ENCODE measurements at places on chromosomes 2 and 18.
A peak's percentile ranks its signal among the peaks of the same experiment; 100 is the strongest.

DNA sequence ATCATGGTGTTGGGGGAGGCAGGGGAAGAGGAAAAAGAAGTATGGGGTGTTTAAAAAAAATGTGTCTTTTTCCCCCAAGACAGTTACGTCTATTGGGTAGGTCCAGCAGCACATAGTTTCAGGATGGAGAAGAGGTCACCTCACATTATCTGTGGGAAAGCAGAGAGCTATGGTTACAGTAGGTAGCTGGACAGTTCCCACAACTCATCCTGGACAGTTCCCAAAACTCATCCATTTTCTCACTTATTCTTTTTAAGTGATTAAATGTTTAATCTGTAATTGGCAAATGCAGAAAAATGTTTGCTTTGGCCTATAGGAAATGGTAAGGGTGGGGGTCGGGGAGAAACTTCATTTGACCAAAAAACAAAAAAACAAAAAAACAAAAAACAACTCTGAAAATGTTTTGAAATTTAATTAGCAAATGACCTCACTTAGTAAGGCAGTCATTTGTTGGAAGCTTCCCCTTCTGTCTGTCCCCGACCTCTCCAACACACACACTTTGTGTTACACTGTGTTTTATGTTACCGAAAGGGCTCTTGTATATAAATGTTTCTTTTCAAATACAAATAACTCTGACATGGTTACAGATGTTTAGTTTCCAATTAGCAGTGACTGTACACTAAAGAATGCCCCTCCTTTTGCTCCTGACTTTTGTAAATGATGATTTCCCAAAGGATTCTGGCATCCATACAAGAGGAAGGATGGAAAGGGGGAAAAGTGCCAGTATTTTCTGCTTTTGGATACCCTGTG, 173.3 kb upstream of the ZFP36L2 start:
- peak; percentile 64 for DNase-seq

GRCh38 chr18:73900106-73900835, 247.4 kb downstream of the FBXO15 start:
- no peak for DNase-seq

DNA sequence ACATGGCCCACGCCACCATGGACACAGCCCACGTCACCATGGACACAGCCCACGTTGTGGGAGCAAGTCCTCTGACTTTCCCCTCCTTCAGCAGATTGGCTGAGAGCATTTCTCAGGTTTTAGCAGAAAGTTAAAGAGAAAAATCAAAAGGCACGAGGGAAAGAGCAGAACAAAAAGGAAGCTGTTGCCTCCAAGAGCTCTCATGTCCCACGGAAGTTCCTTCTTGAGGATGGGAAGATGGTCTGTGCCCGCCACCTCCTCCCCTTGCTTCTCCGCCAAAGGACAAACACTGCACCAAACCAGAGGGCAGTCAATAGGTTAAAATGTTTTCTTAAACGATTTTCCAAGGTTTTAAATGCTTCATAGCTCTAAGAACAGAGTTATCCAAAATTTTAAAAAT, 148.4 kb downstream of the HDAC4 start:
- DNase-seq, result no peak

GRCh38 chr18:9731380-9731779, 23.3 kb downstream of the RAB31 start:
- DNase-seq, result peak; percentile 96

DNA sequence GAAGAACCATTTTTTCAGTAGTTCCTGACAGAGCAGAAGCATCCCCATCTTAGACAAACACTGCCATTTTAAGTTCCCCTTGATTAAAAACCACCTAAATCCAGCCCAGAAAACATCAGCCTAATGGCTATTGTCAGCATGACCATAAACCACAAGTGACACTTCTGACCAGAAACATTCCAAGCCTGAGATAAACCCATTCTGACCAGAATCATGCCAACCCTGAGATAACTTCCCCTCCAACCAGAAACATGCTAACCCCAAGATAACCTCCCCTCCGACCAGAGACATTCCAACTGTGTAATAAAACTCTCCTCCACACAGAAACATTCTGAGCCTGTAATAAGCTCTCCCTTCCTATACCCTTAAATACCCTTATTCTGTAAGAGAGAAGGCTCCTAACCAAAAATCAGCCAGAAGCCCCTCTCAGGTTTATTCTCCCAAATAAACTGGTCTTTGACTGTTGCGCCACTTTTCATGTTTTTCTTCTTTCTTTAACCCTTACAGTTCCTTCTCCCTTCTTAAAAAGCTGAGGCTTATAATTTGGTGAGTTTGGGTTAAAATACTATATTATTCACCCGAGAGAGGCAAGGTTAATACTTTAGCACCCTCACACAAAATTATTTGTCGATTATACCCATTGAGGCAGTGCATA, 149.7 kb downstream of the HNMT start:
- DNase-seq, result peak; percentile 91

GRCh38 chr2:128638341-128639119, 319.9 kb upstream of the HS6ST1 start:
- peak; percentile 3 for DNase-seq

DNA sequence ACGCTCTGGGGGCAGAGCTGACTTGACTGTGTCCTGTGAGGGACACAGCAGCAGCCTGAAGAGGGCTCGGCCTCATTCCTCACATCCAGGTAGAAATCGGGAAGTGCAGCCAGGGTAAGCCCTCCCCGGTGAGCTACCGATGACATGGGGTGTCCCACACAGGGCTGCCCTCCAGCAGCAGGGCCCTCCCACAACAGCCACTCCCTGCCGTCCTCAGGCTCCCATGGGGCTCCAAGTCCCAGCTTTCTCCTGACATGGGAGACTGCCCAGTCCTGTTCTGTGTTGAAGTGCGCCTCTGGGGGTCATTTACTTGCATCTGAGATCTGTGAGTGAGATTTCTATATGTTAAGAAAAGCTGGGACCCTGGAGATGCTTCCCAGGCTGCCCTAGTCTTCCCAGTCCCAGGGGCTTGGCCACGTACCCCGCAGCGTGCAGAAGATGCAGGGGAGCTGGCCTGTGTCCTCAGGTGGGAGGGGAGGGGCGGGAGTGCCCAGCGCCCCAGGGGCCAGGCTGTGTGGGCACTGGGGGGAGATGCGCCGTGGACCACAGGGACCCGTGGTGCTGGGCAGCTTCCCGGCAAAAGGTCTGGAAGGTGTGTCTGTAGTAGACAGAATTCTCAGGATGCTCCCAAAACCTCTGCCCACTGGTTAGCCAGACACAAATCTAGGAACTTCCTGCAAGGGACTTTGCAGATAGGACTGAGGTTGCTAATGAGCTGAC, 87.9 kb downstream of the FAM168B start:
- DNase-seq, result no peak

DNA sequence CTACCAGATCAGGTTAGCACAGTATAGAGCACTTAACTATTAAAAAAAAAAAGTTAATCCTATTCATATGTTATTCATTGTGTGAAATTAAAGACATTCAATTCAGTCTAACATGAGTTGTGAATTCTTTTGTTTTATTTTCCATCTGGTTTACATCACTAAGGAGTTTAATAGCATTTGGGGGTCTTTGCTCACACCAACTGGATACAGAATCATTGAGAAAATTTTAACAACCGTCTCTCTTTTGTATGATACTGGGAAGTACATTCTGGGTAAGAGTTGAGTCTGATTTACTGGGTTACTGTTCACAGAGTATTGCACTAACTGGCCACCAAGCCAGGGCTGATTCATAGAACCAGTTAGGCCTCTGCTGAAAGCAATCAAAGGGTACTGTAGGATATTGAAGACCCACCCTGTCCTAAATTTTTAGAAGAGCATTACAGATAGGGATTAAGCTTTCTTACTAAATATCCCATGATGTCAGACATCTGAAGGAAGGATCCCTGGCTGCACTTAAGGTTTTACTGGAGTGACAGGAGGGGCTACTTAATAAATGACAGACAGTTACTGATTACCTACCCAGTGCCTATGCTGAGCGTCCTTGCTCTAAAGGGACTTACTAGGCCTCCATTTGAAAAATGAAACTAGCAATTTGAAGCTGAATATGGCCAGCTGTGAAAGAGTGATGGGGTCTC, 387.9 kb downstream of the SETBP1 start:
- DNase-seq, result no peak

GRCh38 chr18:35352778-35353177, 8.6 kb upstream of the ZNF24 start:
- DNase-seq, result no peak

- no peak for DNase-seq
These were observed at the start of the genes ABCG5 and ABCG8 for GRCh38 chr2:43838560-43839267. ABCG5 (minus strand) TSS chr2:43838839; CDS start chr2:43838679, 160 bp downstream. ABCG8 (plus strand) TSS chr2:43838971; CDS start chr2:43839054, 83 bp downstream.

- no peak for DNase-seq
These were observed 139.3 kb downstream of the ALK start for GRCh38 chr2:29782087-29782486.

GRCh38 chr18:74268933-74269620, 22.7 kb downstream of the CYB5A start:
- peak; percentile 53 for DNase-seq

- no peak for DNase-seq
These were observed 101.3 kb downstream of the LYPD1 start for GRCh38 chr2:132568656-132569055.

DNA sequence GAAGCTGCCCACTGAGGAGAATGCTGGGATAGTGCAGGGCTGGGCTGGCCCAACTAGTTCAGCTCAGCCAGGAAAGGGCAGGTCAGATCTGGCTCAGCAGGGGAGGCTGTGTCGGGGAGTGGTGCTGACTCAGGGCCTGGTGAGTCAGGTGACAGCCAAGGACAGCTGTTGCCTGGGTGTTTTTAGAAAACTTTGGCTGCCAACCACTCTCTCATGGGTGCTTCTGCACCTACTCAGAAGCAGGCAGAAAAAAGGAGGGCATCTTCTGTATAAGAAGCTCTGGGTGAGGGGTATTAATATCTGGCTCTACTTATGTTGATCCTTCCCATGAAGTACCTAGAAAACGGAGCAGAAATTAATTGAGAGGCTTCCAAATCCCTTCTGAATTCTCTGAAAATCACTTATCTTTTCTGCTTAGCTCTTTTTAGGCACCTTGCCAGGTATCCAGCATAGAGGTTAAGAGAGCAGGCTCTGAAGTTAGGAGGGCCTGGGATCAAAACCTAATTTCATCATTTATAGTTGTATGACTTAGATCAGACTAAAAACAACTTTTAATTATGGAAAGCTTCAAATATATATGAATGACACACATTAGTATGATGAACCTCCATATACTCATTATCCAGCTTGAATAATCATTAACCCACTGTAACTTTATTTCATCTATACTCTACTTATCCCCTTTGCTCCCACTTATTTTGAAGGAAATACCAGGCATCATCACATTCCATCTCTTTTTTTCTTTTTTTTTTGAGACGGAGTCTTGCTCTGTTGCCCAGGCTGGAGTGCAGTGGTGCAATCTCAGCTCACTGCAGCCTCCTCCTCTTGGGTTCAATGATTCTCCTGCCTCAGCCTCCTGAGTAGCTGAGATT, 15.5 kb upstream of the RAB10 start:
- DNase-seq, result peak; percentile 88

DNA sequence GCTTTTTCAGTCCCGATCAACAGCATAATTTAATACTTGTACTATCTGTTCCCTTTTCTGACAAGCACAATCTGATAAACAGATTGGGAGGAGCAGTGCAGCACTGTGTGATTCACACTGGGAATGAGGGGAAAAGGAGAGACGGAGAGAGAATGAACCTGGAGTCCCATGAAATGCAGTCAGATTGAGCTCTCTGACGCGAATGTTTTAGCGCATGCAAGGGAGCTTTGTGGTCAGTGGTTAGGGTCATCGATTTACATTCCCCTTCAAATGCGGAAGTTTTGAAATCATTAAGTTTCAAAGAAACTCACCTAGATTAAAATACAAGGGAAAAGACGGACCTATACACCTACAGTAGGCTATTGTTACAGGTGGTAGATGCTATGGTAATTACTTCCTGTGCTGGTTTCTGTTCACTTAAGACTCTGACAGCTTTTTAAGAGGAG, 99.6 kb downstream of the KCTD1 start:
- peak; percentile 79 for DNase-seq

- DNase-seq, result peak; percentile 68
These were observed 44.8 kb downstream of the KCMF1 start for GRCh38 chr2:85015653-85016360.

GRCh38 chr2:224930124-224930523, 112.1 kb downstream of the DOCK10 start:
- no peak for DNase-seq

DNA sequence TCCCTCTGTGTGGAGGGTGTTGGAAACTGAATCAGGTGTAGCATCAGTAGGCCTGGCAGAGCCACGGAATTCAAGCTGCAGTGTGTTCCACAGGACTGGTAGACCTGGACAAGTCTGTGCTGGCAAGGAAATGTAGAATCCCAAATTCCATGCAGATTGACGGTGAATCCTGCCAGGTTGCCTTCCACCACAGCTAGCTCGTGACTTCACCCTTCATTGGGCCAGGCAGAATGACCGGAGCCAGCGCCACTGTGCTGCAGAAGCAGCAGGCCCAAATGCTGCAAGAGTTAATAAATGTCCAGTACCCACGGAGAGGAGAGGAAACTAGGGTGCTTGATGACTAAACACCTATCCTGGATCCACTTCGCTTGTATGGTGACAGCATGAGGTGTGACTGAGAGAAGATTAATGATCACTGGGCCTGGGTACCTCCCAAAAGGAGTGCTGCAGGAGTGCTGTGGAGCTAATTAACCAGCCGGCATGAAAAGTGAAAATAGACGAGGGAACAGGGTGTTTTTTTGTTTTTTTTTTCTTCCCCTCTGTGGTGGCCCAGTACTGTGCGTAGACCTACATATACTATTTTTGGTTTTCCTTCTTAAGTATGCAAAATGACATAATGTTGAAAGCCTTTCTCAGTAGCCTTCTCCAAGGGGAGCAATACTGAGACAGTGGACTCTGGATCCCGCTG, 122.2 kb downstream of the TANC1 start:
- no peak for DNase-seq

DNA sequence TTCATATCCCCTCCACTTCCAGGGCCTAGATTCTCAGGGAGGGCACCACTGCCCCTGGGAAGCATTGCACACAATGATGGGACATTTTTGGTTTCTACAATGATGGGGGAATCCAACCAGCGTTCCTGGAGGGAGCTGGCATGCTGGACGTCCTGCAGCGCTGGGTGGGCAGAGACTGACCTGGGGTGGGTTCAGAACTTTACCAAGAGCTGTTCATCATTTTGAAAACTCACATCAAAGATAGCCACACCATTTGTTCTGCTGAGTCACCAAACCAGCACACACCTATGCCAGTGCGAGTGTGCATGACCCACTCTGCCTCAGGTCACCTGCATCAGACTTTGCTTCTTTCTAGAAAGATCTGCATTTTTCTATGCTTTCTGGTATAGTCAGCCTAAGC, 14.1 kb upstream of the ARMC9 start:
- DNase-seq, result no peak

DNA sequence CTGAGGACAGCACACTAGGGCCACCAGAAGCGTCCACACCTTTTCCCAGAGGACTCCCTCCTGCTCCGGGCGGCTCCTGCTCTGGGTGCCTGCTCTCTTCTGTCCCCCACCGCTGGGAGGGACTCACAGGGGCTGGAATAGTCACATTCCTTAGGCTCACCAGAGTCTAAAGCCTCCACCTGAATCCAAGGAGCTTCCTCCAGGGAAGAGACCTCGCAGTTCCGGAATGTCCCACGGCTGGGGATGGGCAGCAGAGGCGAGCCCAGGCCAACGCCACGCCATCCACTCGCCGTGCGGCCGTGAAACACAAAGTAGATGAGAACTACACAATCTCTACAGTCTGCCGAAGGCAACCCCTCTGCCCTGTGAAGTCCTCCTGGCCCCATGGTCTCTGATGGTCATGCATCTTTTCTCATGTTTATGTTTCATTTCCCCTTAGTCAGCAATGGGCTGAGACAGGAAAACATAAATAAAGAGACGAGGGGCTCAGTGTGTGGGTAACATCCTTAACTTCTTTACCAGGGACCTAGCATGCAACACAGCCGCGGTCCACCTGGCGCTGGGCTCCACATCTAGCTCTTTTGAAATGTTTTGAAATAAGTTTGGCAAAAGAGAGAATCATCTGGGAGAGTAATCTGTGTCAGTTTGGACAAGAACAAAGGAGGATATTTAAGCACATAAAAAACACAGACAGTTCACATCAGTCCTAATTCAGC, 98.4 kb downstream of the PXDN start:
- DNase-seq, result peak; percentile 34

All from amniotic epithelial cell (primary cell).